Ovary (tissue), 10 donors: ENCODE measurements at places on chromosomes 2 and 18. TPM values are rescaled to one million over a fixed set of nuclear protein-coding genes. Genes with fewer than 3 reads are reported as not detected.
A peak's percentile ranks its signal among the peaks of the same experiment; 100 is the strongest.

Gene TBR1
- total RNA-seq: not detected

GRCh38 chr2:86226636-86227520 lies 27.6 kb downstream of the MRPL35 start:
- H3K4me3 ChIP-seq: no peak overlapping the region
- H3K4me1 ChIP-seq: peaks cover 7% of the 10 kb centered on the region
- DNase-seq: no peak
- H3K36me3 ChIP-seq: no peaks in the 10 kb centered on the region

DNA sequence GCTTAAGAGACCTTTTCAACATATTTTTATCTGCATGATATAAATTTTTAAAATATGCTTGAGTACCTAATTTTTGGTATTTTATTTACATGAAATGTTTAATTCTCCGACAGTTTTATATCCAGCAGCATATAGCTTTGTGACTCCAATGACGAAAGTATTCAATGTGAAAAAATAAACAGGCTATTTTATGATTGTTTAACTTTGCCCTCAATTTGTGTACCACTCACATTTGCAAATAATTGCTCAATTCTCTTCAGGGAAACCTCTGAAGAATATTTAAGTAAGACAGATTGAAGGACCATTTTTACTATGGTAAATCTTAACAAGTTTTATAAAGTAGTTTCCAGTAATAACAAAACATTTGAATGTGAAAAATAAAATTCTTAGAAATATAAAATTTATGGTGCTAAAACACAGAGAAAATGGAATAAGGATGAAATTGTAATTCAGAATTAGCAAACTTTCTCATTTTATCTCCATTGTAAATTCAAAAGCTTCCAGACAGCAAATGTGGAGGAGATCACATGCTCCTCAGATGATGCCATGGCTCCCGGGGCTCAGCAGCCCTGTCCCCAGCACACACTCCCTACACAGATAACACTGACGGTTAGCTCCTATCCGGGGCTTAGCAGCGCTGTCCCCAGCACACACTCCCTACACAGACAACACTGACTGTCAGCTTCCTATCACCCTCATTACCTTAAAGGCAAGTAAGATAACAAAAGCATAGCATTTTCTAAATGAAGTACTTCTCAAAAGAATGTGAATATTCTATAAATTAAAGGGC lies 39.7 kb downstream of the SH3YL1 start:
- H3K4me1 ChIP-seq: no peaks in the 10 kb centered on the region
- H3K27me3 ChIP-seq: no peaks in the 10 kb centered on the region
- DNase-seq: no peak
- peaks cover 6% of the 10 kb centered on the region for H3K36me3 ChIP-seq
- no peak overlapping the region for H3K4me3 ChIP-seq
- no peak overlapping the region for H3K27ac ChIP-seq

DNA sequence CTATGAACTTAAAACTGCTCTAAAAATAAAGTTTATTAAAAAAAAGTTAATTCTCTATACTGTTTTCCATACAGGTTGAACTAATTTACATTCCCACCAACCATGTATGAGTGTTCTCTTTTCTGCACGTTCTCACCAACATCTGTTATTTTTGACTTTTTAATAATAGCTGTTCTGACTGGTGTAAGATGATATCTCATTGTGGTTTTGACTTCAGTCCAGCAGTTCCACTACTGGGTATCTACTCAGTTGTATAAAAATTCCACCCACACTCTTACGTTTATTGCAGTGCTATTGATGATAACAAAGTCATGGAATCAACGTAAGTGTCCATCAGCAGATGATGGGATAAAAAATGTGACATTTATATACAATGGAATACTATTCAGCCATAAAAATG lies 33.7 kb downstream of the SPAG16 start:
- H3K4me1 ChIP-seq: no peaks in the 10 kb centered on the region
- H3K27me3 ChIP-seq: no peaks in the 10 kb centered on the region
- no peaks in the 10 kb centered on the region for H3K36me3 ChIP-seq
- DNase-seq: no peak

Gene APOB
- 0.13 TPM for total RNA-seq

Gene SCYGR4
- total RNA-seq: not detected

Gene SAG
- not detected for total RNA-seq

Gene PRKAG3
- 0.11 TPM for total RNA-seq

GRCh38 chr18:24002479-24002878 lies 12.1 kb upstream of the TTC39C start:
- no peaks in the 10 kb centered on the region for H3K4me1 ChIP-seq
- no peaks in the 10 kb centered on the region for H3K36me3 ChIP-seq
- H3K27ac ChIP-seq: no peak overlapping the region
- H3K27me3 ChIP-seq: no peaks in the 10 kb centered on the region
- no peak overlapping the region for H3K4me3 ChIP-seq

Gene UGT1A3
- not detected for total RNA-seq

DNA sequence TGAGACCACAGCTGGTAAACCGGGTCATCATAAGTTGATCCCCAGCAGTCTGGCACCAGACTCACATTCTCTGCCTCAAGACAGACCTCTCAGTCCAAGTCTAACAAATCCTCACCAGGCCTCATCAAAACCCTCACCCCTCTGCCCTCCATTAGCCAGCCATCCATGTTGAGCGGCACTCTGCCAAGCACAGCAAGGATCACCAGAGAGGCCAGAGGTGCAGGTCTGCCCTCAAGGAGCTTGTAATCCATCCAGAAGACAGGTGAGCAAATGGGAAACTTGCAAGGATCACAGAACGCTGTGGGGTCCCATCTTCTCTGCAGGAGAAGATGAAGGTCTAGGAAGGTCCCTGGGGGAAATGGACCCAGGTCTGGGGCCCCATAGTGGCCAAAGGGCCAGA lies 63.6 kb downstream of the TNS1 start:
- no peaks in the 10 kb centered on the region for H3K27me3 ChIP-seq
- H3K27ac ChIP-seq: no peak overlapping the region
- no peaks in the 10 kb centered on the region for H3K36me3 ChIP-seq
- peaks cover 47% of the 10 kb centered on the region for H3K4me1 ChIP-seq
- H3K4me3 ChIP-seq: peak overlapping the region; percentile 50
- no peak for DNase-seq

- no peaks in the 10 kb centered on the region for H3K36me3 ChIP-seq
- no peak for DNase-seq
- no peak overlapping the region for H3K27ac ChIP-seq
- H3K4me1 ChIP-seq: peaks cover 9% of the 10 kb centered on the region
Observed at GRCh38 chr2:176814740-176815367, 397.7 kb upstream of the HNRNPA3 start.

DNA sequence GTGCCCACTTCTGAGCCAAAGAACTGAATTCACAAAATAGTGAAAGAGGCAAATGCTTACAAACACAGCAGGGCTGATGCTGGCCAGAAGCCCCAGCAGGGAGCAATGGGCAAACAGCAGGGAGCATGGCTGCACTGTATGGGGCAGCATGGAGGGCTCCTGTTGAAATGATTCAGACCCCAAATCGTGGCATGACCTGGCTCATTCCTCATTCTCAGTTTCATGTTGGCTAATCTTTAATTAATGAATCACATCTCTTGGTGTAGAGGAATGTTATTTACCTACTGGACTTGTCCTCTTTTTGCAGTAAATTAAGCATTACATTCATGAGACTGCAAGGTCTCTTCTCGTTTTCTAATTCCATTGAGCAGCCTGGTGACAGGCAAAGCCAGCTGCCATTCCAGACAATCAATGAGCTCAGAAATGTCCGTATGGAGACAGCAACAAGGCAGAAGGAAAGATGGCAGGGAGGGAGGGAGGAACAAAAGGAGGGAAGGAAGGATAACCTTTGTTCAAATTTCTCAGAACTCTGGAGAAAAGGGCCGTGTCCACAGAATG lies 84.9 kb upstream of the ST8SIA3 start:
- no peaks in the 10 kb centered on the region for H3K4me1 ChIP-seq
- H3K36me3 ChIP-seq: no peaks in the 10 kb centered on the region
- no peak overlapping the region for H3K27ac ChIP-seq
- no peaks in the 10 kb centered on the region for H3K27me3 ChIP-seq
- no peak for DNase-seq

Gene NETO1
- not detected for total RNA-seq

DNA sequence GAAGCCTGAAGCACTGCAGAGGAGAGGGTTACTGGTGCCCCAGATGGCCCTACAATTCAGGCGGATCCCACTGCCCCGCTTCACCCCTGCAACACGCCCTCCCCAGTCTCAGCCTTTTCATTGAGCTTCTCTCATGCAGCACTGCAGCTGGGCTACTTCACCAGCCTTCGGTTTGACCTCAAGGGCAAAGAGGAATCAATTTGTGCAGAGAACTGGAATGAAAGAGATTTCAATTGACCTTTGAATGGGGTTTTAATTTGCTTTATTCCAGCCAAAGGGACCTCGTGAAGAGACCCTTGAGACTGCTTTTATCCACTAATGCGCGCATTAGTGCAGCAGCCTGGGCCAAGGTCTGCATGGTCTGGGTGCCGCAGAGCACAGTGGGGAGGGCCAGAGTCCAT lies 8.8 kb upstream of the POMC start:
- H3K27ac ChIP-seq: no peak overlapping the region
- DNase-seq: no peak
- H3K4me1 ChIP-seq: no peaks in the 10 kb centered on the region
- no peak overlapping the region for H3K4me3 ChIP-seq
- H3K27me3 ChIP-seq: no peaks in the 10 kb centered on the region
- no peaks in the 10 kb centered on the region for H3K36me3 ChIP-seq

Gene SLC19A3
- total RNA-seq: 5.6 TPM

GRCh38 chr2:136386046-136386445 lies 268.1 kb upstream of the CXCR4 start:
- H3K4me3 ChIP-seq: no peak overlapping the region
- DNase-seq: no peak
- H3K4me1 ChIP-seq: no peaks in the 10 kb centered on the region
- H3K36me3 ChIP-seq: no peaks in the 10 kb centered on the region
- H3K27ac ChIP-seq: no peak overlapping the region
- no peaks in the 10 kb centered on the region for H3K27me3 ChIP-seq

DNA sequence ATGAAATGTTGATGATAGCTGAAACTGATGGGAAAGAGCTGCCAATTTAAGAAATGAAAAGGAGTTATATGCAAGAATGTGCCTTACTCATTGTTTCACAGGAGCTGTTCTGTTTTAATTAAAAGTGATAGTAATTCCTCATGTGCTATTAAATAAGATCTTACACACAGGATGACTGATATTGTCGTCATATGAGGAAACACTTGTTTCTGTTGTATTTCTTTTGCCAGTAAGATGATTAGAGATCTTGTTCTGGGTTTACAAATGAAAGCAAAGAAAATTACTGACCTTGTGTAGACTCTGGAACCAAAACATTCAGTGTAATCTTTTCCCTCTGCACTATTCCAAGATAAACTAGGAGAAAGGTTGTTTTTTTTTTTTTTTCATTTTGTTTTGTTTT lies 123.6 kb downstream of the MAP3K20 start:
- peaks cover 3% of the 10 kb centered on the region for H3K4me1 ChIP-seq
- H3K4me3 ChIP-seq: no peak overlapping the region
- no peaks in the 10 kb centered on the region for H3K36me3 ChIP-seq

DNA sequence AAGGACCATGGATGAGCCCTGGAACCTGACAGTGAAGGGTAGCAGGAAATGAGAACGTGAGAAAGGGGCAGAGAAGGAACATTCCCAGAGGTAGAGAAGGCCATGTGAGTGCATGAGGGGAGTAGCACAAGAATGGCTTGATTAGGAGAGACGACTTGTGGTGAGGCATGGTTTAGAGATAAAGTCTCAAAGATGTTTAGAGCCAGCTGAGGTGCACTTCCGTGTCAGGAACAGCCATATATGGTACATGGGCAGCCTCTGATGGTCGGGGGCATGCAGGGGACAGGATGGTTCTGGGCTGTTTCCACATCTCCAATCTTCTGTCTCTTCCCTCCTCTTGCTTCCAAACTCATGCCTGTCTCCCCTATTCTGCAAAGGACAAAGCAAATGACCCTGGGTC lies 28.8 kb upstream of the EFEMP1 start:
- H3K4me3 ChIP-seq: no peak overlapping the region
- H3K4me1 ChIP-seq: peaks cover 2% of the 10 kb centered on the region

Gene CFC1
- total RNA-seq: not detected

Gene ST6GAL2
- total RNA-seq: not detected

- no peak overlapping the region for H3K27ac ChIP-seq
- peaks cover 28% of the 10 kb centered on the region for H3K4me1 ChIP-seq
- H3K27me3 ChIP-seq: no peaks in the 10 kb centered on the region
- H3K4me3 ChIP-seq: no peak overlapping the region
Observed at GRCh38 chr2:226742347-226742746, 57.3 kb downstream of the IRS1 start.

Gene CLEC4F
- total RNA-seq: 1.4 TPM

DNA sequence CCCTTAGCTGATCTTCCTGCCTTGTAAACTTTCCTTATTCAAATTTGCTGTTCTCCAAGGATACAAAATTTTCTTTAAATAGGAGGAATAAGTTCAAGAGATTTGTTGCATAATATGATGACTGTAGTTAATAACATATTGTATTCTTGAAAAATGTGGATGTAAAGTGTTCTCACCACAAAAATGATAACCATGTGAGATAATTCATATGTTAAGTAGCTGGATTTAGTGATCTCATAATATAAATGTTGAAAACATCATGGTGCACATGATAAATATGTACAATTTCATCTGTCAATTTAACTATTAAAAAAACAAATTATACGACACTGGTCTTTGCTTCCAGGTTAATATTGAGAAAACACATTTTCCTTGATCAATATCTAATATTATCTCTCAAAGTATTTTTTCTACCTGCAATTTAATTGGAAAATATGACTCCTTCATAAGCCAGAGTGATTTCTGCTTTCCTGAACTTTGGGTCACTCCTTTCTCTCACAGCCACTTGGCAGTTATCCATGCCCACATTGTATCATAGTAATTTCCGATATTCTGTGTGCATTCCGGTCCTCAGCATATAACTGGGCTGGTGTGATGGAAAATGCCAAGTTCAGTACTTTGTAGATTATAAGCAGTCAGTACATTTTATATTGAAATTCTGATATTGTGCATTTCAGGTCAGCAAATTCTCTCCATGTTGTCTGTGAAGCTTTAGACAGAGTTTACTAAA lies 152.6 kb downstream of the GULP1 start:
- no peak overlapping the region for H3K4me3 ChIP-seq
- H3K4me1 ChIP-seq: no peaks in the 10 kb centered on the region
- H3K27me3 ChIP-seq: no peaks in the 10 kb centered on the region
- DNase-seq: no peak
- no peak overlapping the region for H3K27ac ChIP-seq
- H3K36me3 ChIP-seq: no peaks in the 10 kb centered on the region

DNA sequence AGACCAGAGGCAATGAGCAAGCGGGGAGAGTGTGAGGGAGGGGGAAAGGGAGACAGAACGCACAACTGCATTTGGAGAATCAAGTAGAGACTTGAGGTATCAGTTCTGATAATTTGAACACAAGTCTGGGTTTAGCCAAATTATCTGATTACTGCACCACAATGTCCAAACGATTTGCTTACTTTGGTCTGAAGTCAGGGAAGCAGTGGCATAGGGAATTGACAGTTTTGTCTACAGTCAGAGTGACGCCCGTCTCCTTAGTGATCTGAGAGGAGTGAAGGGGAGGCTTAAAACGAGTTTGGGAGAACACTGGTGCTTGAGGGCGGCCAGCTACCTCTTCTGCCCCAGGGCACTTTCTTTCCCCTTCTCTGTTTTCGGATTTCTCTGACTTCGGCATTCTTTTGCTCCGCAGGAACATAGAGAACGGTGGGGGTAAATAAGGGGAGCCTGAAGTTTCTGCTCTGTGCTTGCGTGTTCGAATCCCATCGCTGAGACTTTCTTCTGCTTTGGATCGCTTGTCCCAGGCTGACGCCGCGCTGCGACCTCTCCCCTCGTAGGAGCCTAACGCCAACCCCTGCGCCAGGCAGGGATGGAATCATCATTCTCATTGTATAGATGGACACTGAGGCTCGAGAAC lies 2.9 kb upstream of the DLX2 start:
- no peaks in the 10 kb centered on the region for H3K36me3 ChIP-seq
- no peak for DNase-seq
- H3K27me3 ChIP-seq: peaks cover 5% of the 10 kb centered on the region
- H3K27ac ChIP-seq: no peak overlapping the region
- H3K4me3 ChIP-seq: no peak overlapping the region
